Glomerular endothelial cell (primary cell): ENCODE measurements at places on chromosomes 1 and 21. TPM values are rescaled to one million over a fixed set of nuclear protein-coding genes. Genes with fewer than 3 reads are reported as not detected.

EPHA2 gene
- total RNA-seq, result 155 and 197 TPM in 2 replicates

DNA sequence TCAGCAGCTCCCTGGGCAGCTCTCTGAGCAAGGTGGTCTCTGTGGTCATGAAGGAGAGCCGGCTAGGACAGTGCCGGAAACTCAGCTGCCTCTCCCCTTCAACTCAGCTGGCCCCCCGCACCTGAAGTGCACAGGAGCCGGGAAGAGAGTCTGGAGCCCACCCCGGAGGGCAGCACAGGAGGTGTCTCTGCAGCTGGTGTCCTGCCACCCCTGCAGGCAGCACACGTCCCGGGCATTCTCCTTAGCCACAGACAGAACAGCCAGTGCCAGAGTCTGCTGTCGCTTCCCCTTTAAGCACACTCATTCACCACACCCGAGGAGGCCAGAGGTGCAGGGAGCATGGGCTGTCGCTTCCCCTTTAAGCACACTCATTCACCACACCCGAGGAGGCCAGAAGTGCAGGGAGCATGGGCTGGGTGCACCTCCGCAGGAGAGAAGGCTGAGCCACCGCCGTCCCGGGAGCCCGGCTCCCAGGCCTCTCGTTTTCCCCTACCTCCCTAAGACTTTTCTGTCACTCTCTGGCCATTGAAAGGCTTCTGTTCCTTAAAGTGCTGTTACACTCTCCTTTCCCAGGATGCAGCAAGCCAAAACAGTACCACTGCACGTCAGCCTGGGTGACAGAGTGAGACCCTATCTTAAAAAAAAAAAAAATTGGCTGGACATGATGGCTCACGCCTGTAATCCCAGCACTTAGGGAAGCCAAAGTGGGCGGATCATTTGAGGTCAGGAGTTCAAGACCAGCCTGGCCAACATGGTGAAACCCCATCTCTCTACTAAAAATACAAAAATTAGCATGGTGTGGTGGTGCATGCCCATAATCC, 16.9 kb upstream of the SAMD11 start:
- DNase-seq, result no peak

DNA sequence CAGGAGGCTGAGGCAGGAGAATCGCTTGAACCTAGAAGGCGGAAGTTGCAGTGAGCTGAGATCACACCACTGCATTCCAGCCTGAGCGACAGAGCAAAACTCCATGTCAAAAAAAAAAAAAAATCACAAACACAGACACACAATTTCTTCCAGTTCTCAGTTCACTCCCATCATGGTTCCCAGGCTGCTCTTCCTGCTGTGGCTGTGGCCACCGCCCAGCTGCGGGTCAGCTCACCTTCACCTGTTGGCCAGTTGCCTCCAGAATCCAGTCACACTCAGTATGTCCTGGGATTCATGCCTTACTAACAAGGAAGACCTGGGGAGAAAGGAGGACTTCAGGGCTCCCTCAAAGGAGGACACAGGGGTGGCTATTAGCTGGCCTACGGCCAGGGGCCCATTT, 45.9 kb upstream of the SLC25A33 start:
- DNase-seq, result no peak

DNA sequence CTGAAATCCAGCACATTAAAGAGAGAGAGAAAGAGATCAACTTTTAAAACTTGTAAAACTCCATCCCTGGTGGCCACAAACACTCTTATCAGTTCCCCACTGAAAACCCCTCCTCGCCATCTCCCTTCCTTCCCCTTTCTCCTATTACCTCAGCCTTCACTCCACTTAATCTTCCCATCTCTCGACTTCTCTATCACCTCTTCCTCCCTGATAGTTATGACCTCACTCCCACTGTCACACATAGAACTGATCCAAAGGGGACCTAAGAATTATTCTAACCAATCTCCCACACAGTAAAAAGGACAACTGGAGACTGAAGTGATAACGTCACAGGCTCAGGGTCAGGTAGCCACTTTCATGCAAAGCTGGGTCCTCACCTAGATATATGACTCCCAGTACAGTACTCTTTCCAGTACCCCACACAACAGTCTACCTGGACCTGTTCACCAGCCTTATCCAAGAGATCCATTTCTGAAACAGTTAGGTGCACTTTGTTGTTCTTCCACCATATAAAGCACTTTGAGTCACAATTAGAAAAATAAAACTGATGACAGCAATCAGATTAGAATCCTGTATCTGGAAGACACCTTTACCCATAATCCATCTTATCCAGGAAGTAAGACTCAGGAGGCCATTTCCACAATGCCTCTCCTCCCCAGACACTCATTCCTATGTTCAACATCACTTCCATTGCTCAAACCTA, 324.8 kb downstream of the SMYD3 start:
- DNase-seq, result no peak

DNA sequence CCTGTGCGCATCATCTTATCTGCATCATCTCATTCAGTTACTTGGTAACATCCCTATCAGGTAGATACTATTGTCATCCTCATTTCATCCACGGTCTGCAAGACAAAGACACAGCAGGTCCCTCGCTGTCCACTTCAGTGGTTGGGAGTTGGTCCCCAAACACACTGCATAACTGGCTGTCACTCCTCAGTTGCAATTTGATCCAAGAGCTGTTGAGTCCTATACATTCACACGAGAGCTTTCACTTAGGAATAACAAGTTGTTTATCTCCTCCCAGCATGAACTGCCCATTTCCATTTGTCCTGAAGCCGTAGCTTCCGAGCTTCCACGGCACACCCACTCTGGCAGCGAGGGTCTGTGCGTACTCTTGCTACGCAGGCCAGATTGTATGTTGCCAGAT, 472.0 kb downstream of the CAMTA1 start:
- no peak for DNase-seq

- no peak for DNase-seq
Measured at GRCh38 chr21:40291560-40291959, 424.3 kb downstream of the PCP4 start.

DNA sequence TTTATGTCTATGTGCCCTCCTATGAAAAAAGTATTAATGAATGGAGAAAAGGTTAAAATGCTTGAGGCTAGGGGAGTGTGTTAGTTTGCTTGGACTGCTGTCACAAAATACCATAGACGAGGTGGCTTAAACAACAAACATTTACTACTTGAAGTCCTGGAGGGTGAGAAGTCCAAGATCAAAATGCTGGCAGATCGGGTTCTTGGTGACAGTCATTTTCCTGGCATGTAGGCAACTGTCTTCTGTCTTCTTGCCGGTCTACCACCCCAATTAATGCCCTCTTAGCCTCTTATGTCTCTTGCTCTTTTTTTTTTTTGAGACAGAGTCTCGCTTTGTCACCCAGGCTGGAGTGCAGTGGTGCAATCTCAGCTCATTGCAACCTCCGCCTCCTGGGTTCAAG, 15.0 kb downstream of the ARID1A start:
- no peak for DNase-seq

DNA sequence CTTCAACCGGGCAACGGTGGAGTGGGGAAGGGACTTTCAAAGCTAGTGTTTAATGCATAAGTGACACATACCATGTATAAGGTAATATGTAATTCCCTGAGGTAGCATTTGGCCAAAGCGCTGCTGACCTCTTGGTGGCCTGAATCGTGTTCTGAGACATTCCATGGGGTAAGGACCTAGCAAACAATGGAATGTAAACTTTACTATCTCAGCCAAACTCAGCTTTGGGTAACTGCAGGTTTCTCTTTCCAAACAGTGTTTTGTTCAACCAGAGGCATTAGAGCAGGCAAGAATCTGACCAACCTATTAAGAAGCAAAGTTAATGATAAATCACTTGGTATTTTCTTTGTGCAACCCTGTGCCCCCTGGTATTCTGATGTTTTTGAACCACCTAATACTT, 22.0 kb downstream of the TGFB2 start:
- no peak for DNase-seq

DNA sequence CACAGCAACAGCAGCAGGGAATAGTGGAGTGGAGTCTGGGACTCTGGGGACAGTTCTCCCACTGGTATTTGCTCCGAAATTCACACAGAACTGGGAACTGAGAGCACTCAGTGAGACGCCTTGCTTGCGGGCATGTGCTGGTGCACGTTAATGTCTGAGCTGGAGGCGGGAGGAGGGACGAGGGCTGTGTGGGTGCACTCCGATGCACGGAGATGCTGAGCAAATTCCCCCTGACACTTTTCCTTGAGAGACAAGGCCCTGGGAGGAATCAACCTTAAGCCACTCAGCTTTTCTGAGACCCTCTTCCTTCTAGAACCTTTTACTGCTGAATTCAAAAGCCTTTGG, 2.8 kb downstream of the RGS8 start:
- no peak for DNase-seq

KRTAP19-3 gene
- not detected in 2 replicates for total RNA-seq

DNA sequence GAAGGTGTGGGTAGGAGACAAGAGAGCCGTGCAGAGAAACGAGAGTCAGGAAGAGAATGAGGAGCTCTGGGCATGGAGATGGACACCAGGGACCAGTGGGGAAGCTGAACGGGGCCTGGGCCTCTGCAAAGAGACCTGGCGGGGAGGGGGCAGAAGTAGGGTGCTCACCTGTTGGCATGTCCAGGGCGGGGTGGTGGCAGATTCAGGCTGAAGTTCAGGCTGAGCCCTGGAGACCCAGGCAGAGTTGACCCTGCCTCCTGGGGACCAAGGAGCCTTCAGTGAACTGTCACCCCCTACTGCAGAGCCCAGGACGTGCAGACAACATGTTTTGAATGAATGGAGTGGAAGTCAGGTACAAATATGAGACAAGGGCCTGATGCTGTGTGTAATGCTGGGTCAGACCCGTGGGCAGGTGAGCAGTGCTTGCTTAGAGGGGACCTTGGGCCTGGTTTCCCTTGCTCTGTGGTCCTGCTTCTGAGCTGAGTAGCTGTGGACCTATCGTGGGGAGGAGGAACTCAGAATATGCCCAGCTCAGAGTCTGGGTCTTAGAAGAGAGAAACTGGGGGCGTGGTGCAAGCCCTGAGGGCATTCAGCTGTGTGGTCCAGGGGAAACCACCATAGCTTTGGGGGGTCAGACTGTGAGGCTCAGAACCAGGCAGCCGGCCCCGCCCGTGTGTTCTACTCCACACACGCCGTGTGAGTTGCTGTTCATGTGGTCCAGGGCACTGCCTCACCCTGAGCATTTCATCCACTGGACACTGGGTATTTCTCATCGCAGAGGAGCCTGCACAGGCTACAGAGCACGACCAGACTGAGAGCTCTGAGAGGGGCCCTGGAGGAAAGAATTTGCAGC, 21.3 kb upstream of the UMODL1 start:
- no peak for DNase-seq

CATSPERE gene
- 0.58 and 2.3 TPM in 2 replicates for total RNA-seq

- DNase-seq, result no peak
Measured at GRCh38 chr1:234565132-234565531, 44.8 kb downstream of the IRF2BP2 start.
